ENCODE measurements at places on chromosomes 6 and 20.

DNA sequence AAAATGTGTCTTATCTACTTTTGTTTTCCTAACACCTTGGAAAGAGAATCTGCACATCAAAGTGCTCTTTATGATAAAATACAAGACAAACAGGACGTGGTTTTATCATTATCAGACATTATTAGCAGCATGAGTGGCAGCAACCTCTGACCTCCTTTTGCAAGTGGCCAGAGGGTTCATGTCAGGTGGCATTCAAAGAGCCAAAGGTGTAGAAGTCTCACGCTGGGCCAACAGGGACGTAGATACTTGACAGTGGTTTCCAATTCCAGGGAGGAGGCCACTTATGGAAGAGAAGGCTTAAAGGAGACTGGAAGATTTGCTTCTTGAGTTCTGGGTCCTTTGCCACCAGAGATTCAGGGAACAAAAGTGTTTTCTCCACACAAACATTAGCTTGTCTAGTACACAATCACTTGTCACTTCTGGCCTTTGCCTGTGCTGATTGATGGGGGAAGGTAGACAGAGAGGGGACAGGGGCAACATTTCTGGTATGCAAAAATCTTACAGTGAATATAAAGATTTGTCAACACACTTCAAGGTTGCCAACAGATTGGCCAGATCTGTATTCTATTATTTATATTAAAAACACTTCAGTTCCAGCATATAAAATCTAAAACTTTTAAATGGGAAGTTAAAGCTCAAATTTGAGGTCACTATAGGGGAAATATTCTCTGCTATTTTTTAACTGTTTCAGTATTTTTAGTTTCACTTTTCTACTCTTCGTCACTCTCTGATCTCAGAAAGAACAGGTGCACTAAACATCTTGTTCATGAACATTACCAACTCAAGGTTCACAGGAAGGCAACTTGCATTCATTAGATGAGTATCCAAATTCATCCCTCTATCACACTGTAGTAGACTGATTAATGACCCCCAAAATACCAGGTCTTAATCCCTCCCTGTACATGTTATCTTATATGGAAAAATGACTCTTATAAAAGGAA lies 52.1 kb upstream of the FBXO30 start:
- no peaks in the 10 kb centered on the region for H3K27me3 ChIP-seq
- DNase-seq = no peak
- H3K36me3 ChIP-seq = peaks cover 9% of the 10 kb centered on the region
- no peak overlapping the region for H3K27ac ChIP-seq

GRCh38 chr6:162467679-162468078 lies 259.9 kb downstream of the PRKN start:
- H3K27ac ChIP-seq = no peak overlapping the region
- peaks cover 10% of the 10 kb centered on the region for H3K4me1 ChIP-seq
- no peak overlapping the region for H3K4me3 ChIP-seq
- no peaks in the 10 kb centered on the region for H3K36me3 ChIP-seq
- DNase-seq = no peak
- H3K27me3 ChIP-seq = no peaks in the 10 kb centered on the region

- peaks cover 3% of the 10 kb centered on the region for H3K36me3 ChIP-seq
- DNase-seq = no peak
- H3K4me1 ChIP-seq = no peaks in the 10 kb centered on the region
These were observed 539.1 kb downstream of the TFAP2A start for GRCh38 chr6:9875605-9876353.

GRCh38 chr6:6648692-6649343 lies 60.3 kb downstream of the LY86 start:
- no peaks in the 10 kb centered on the region for H3K4me1 ChIP-seq
- H3K4me3 ChIP-seq = no peak overlapping the region
- no peak overlapping the region for H3K27ac ChIP-seq
- DNase-seq = no peak

DNA sequence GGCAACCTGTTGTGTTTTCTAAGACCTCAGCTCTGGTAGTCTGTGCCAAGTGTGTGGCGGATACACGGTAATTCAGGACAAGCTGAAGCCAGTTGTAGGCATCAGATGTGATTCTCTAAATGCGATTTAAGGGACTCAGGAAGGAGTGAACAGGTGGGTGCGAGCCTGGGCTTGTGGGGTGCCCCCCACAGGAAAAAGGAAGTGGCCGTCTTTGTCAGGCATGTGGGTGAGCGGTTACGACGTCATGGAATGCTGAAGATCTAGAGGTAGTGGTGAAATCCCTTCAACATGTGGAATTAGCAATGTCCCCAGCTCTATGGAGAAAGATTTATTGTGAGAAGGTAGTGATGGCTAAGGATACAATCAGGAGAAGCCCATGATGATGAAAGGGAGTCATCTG lies 95.1 kb upstream of the EXOC2 start:
- no peak for DNase-seq
- no peak overlapping the region for H3K4me3 ChIP-seq
- H3K4me1 ChIP-seq = no peaks in the 10 kb centered on the region
- H3K36me3 ChIP-seq = no peaks in the 10 kb centered on the region

GRCh38 chr20:51985013-51985415 lies 182.7 kb upstream of the SALL4 start:
- no peak for DNase-seq
- H3K4me3 ChIP-seq = no peak overlapping the region
- H3K27ac ChIP-seq = peak overlapping the region; percentile 87
- no peaks in the 10 kb centered on the region for H3K27me3 ChIP-seq
- H3K36me3 ChIP-seq = no peaks in the 10 kb centered on the region

DNA sequence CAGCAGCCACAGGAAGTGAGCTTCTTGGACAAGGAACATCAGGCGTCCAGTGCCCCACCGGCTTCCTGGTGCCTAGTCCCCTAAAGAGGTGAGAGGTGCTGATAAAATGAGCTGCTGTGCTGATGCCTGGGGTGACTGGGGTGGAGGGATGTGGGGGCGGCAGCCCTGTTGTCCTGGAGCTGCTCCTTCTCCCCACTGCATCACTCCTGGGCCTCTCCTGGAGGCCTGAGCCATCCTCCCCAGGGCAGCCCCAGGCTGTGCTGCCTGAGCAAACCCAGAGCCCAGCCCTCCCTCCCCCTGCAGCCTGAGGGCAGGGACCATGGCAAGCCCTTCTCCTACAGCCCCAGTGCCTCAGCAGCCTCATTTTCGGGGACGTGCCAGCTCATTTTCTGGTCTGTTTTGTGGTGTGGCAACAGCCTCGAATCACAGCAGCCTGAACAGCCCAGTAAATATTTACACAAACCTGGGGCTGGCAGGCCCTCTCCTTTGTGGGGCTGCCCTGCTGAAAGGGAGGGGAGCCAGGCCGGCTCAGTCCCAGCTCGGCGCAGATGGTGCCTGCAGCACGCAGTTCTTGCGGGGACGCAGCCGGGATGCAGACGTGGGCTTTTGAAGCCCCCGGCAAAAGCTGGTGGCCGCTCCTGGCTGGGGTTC lies 259.9 kb downstream of the DLL1 start:
- no peak for DNase-seq
- H3K4me3 ChIP-seq = no peak overlapping the region
- H3K4me1 ChIP-seq = peaks cover 19% of the 10 kb centered on the region
- H3K27ac ChIP-seq = no peak overlapping the region

DNA sequence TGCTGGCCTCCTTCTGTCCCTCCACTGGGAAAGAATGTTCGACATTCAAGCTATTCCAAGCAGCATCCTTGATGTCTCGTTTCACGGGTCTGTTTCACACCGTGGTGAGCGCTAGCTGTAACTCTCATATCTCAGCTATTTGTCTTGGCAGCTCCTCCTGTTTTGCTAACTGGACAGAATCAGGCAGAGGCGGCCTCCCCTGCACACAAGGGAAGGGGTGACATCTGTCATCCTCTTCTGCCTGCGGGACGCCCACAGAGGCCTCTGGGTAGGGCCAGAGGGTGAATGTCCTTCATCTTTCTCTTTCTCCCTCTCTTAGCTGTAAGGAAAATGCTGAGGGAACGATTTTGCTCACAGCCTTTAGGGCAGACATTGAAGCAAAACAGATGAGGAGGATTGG lies 232.8 kb upstream of the GMDS start:
- peaks cover 1% of the 10 kb centered on the region for H3K36me3 ChIP-seq
- peak overlapping the region; percentile 91 for H3K27ac ChIP-seq
- peaks cover 39% of the 10 kb centered on the region for H3K4me1 ChIP-seq
- H3K4me3 ChIP-seq = no peak overlapping the region

DNA sequence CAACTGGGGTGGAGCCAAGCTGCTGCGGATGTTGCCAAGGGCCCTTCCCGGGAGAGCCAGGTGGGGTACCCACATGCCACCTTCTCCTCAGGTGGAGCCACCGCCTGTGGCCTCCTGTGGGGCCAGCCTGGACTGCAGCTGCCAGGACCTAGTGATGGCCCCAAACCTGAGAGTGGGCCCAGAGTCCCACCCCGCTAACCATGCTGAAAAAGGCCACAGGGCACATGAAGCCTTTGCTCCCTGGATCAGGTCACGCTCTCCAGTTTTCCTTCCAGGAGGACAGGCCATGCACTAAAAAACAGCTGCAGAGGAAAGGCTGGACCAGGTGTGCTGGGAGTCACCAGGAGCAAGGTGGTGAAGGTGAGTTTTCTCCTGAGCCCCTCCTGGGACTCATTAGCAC lies 73.9 kb upstream of the SLC22A16 start:
- no peak overlapping the region for H3K4me3 ChIP-seq
- H3K27ac ChIP-seq = no peak overlapping the region
- no peak for DNase-seq
- no peaks in the 10 kb centered on the region for H3K4me1 ChIP-seq

DNA sequence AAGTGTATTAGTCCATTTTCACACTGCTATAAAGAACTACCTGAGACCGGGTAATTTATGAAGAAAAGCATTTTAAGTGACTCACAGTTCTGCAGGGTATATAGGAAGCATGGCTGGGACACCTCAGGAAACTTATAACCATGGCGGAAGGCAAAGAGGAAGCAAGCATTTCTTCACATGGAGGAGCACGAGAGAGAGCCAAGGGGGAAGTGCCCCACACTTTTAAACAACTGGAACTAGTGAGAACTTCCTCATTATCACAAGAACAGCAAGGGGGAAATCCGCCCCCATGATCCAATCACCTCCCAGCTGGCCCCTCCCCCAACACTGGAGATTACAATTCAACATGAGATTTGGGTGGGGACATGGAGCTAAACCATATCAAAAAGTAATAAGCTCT lies 28.3 kb upstream of the B3GAT2 start:
- no peak for DNase-seq
- H3K4me3 ChIP-seq = no peak overlapping the region
- no peaks in the 10 kb centered on the region for H3K36me3 ChIP-seq
- H3K27me3 ChIP-seq = peaks cover 4% of the 10 kb centered on the region
- no peaks in the 10 kb centered on the region for H3K4me1 ChIP-seq

GRCh38 chr6:157627195-157627966 lies 195.7 kb upstream of the SNX9 start:
- no peak overlapping the region for H3K4me3 ChIP-seq
- DNase-seq = no peak
- peaks cover 14% of the 10 kb centered on the region for H3K4me1 ChIP-seq
- no peaks in the 10 kb centered on the region for H3K27me3 ChIP-seq
- no peaks in the 10 kb centered on the region for H3K36me3 ChIP-seq

GRCh38 chr6:136566851-136567250 lies 16.6 kb upstream of the MAP7 start:
- no peak overlapping the region for H3K4me3 ChIP-seq
- no peak for DNase-seq
- peaks cover 8% of the 10 kb centered on the region for H3K4me1 ChIP-seq

GRCh38 chr6:7992002-7992815 lies 72.0 kb downstream of the BLOC1S5 start:
- peak overlapping the region; percentile 83 for H3K27ac ChIP-seq
- H3K27me3 ChIP-seq = no peaks in the 10 kb centered on the region
- no peak for DNase-seq
- peaks cover 30% of the 10 kb centered on the region for H3K4me1 ChIP-seq
- no peak overlapping the region for H3K4me3 ChIP-seq

DNA sequence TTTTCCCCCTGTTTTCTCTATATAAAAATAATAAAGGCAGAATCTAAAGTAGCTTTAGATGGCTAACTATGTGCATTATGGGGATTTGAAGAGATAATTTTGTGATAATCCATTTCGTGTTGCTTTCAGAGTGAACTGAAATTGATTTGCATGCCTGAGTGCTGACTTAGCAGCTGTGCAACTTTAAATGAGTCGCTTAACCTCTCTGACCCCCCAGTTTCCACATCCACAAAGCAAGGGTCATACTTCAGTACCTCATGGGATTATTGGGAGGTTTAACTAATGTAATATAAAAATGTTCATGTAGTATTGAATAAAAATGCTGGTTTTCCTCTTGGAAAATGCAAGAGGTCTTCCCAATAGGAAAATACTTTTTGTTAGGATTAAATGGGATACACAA lies 63.8 kb upstream of the FABP7 start:
- H3K36me3 ChIP-seq = peaks cover 11% of the 10 kb centered on the region
- H3K4me1 ChIP-seq = peaks cover 37% of the 10 kb centered on the region
- no peak for DNase-seq
- H3K27ac ChIP-seq = no peak overlapping the region
- no peak overlapping the region for H3K4me3 ChIP-seq

GRCh38 chr6:166056637-166057036 lies 111.0 kb downstream of the TBXT start:
- H3K27me3 ChIP-seq = peaks cover 21% of the 10 kb centered on the region
- no peak overlapping the region for H3K4me3 ChIP-seq
- peaks cover 20% of the 10 kb centered on the region for H3K4me1 ChIP-seq
- no peak overlapping the region for H3K27ac ChIP-seq

DNA sequence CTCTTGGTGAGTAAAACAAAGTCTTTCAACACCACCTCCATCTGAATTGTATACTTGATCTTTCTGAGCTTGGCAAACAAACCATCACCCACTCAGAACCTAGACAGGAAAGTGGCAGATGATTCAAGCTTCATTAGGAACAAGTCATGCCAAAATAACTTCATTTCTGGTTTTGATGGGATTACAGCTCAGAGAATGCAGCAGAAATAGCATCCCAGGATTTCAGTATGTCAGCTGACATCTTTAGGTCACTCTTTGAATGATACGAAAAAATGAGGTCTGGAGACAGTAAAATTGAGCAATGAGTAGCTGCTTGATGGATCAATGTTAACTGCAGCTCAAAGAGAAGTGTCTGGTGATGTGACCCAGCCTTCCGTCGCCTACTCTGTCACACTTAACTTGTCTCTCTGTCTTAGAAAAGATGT lies 92.4 kb downstream of the GJA10 start:
- H3K4me1 ChIP-seq = peaks cover 51% of the 10 kb centered on the region
- H3K36me3 ChIP-seq = no peaks in the 10 kb centered on the region
- no peak overlapping the region for H3K27ac ChIP-seq
- no peak for DNase-seq
- H3K4me3 ChIP-seq = no peak overlapping the region

- H3K36me3 ChIP-seq = no peaks in the 10 kb centered on the region
- H3K27me3 ChIP-seq = peaks cover 8% of the 10 kb centered on the region
- H3K4me3 ChIP-seq = no peak overlapping the region
- H3K4me1 ChIP-seq = peaks cover 31% of the 10 kb centered on the region
- DNase-seq = no peak
These were observed 204.2 kb upstream of the GMDS start for GRCh38 chr6:2449572-2449940.
